ENCODE measurements at places on chromosomes 6 and 20. TPM values are rescaled to one million over a fixed set of nuclear protein-coding genes. Genes with fewer than 3 reads are reported as not detected.

Gene PGC
- total RNA-seq = not detected

Gene RNF146
- total RNA-seq = 34.8 TPM

Gene RSPH4A
- total RNA-seq = 1.1 TPM

Gene OR2J3
- total RNA-seq = not detected

Gene FNDC1
- total RNA-seq = 0.10 TPM

Gene CCN5
- 0.18 TPM for total RNA-seq

Gene MROH8
- total RNA-seq = 5.8 TPM

Gene SCUBE3
- total RNA-seq = 8.1 TPM

Gene ZBTB24
- 8.9 TPM for total RNA-seq

Gene SLC4A11
- total RNA-seq = 0.58 TPM

Gene DEK
- total RNA-seq = 160 TPM

Gene RAET1L
- not detected for total RNA-seq

Gene SIRPG
- total RNA-seq = not detected

Gene MUC21
- total RNA-seq = 0.69 TPM

Gene SIRPD
- not detected for total RNA-seq

Gene THBD
- total RNA-seq = 0.14 TPM

Gene ANGPT4
- total RNA-seq = 0.46 TPM

Gene LST1
- total RNA-seq = 0.85 TPM

Gene ACSS2
- 32.1 TPM for total RNA-seq

Gene ZSCAN12
- total RNA-seq = 13.1 TPM

Gene FAM83C
- 0.68 TPM for total RNA-seq

Gene TUBB1
- total RNA-seq = 1.0 TPM

Gene COL19A1
- 1.5 TPM for total RNA-seq

Gene RPS10
- total RNA-seq = 3,361 TPM

Gene CCN6
- 0.60 TPM for total RNA-seq

Gene ELOVL2
- 5.7 TPM for total RNA-seq

Gene MAFB
- 6.6 TPM for total RNA-seq

Gene UNC5CL
- 1.1 TPM for total RNA-seq

Gene CST4
- not detected for total RNA-seq

Gene RNF182
- total RNA-seq = 12.1 TPM

Gene PPARD
- 10.8 TPM for total RNA-seq

Gene SYCP2
- total RNA-seq = 2.8 TPM

Gene CFAP206
- 2.1 TPM for total RNA-seq

Gene SLC16A10
- 7.2 TPM for total RNA-seq

Gene F13A1
- not detected for total RNA-seq

Gene EEF1A2
- 239 TPM for total RNA-seq

Gene NRSN1
- 9.8 TPM for total RNA-seq

Gene MLIP
- total RNA-seq = 0.50 TPM

Gene FERMT1
- total RNA-seq = 2.8 TPM
